ENCODE measurements at places on chromosomes 5 and 9.

- no peak for DNase-seq
These were observed 48.1 kb downstream of the NSUN2 start for GRCh38 chr5:6584727-6585126.

DNA sequence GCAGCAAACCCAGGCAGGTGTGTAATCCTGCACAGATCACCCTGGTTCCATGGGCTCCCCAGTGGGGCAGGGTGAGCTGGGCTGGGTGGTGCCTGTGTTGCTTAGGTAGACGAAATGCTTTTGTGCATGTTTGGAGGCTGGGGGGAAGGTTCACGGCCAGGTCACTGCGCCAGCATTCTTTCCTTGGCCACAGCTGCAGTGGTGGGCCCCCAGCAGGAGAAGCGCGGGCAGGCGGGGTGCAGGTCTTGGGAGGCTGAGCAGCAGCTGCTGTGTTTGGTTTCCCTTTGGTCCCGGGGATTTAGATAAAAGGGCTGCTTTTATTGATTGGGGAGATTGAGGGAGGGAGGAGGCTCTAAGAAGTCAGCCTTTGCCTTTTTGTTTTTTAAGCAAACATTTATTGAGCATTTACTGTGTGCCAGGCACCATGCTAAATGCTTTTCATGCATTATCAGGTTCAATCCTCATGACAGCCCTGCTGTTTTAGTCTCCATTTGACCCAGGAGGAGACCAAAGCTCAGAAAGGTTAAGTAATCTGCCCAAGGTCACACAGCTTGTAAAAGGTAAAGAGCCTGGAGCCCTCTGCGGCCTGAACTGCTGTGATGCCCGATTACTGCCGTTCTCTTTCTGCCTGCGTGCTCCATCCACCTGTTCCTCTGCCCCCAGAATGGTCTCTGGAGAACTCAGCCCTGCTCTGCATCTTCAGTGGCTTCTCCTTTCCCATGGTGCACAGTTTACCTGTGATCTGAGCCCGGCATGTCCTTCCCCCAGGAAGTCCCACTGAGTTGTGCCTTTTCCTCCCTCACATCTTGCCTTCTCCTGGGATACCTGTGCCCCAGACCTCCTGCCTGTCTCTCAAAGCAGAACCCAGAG lies 94.4 kb downstream of the MACROH2A1 start:
- DNase-seq: no peak

DNA sequence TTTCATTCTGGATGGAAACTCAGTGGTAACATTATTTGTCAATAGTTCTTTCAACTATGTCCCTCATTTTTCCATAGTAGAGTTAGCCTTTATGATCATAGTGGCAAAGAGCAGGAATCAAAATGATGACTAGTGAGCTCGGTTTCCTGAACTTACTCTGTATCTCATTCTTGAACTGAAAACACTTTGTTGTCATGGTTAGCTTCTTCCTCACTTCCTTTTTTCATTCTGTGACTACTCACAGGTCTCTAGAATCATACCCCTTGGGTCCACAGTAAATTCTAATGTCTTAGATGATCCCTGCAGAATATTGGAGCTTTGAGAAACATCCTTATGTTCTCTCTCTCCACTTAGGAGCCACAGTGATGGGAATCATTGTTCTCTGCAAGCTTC lies 29.4 kb upstream of the RECK start:
- no peak for DNase-seq

DNA sequence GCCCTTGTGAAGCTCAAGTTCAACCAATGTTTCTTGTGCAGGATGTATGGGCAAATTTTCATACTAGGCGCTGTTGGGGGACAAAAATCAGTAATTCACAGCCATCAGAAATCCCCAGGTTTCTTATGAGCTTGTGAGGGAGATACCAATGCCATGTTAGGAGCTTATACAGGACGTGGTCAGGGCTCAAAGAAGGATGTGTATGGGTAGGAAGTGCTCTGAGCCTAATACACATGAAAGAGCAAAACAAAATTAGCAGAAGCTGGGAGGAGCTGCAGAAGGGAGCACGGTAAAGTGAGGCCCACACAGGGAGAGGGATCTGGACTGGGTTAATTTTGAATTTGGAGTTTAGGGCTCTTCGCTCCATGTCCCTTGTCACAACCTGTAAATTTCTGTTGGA lies 114.6 kb upstream of the MAP3K1 start:
- no peak for DNase-seq

- no peak for DNase-seq
These were observed 24.6 kb downstream of the CSF2 start for GRCh38 chr5:132098151-132098594.

- DNase-seq: no peak
These were observed 178.8 kb downstream of the TRIO start for GRCh38 chr5:14321936-14322335.

- DNase-seq: no peak
These were observed 1405.3 kb upstream of the NUDT12 start for GRCh38 chr5:104967806-104968410.

- DNase-seq: peak; percentile 23
These were observed 15.3 kb downstream of the NR2F1 start for GRCh38 chr5:93598091-93599000.

- DNase-seq: no peak
These were observed 31.2 kb downstream of the NR3C1 start for GRCh38 chr5:143372187-143372829.

DNA sequence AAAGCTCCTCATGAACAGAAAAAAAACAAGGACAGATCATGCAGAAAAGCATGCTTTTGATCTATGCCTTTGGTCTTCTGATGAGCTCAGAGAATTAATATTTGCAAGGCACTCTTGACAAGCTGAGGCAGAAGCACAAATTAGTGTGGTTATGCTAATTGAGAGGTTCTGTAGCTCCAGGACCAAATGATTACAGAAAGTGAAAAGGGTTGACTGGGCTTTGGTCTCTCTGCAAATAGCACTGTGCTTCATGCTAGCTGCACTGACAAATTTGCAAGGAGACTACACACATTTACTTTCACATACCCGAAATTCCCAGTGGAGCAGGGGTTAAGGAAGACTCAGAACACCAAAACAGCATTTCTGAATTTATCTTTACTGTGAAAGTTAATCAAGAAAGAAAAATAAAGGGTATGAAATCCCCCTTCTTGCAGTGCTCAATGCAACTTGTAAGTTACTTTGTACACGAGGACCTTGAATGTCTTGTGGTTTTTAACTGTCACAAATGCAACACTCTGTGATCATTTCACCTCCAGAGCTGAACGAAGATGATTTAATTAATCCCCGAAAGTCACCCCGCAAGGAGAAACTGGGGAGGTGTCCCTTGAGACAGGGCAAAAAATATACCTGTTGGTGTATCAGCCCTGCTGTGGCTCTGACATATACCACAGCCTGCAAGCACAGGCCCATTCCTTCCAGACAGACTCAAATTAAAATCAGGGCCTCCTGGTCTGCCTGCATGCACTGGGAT lies 11.9 kb downstream of the RAPGEF1 start:
- DNase-seq: no peak

- DNase-seq: no peak
These were observed 68.5 kb upstream of the NAA35 start for GRCh38 chr9:85872463-85872862.

DNA sequence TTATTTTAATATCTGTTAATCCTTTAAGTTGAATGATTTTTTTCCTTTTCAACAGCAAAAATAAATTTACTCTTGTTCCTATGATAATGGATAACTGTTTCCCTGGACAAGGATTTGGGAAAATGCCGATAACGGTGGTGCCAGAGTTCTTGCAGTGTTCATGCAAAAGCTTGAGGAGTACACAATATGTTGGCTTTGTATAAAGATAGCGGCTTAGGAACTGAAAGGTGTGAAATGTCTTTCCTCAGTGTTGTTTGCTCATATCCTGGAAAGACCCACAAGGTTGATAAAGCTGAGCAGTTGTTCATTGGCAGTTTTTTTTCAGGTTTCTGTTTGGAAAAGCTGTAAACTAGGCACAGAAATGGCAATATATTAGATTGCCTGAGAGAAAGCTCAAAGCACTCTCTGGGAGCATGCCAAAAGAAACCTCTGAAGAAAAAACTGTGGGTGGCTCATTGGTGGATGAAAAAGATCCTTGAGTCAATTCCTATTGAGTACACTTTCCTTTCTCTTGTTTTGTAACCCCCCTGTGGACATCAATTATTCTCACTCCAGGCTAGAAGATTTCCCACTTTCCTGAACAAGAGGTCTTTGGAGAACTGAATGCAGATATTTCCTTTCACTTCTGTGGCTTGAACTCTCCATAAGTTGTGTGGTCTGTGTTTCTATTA lies 117.2 kb upstream of the RGMB start:
- DNase-seq: no peak

DNA sequence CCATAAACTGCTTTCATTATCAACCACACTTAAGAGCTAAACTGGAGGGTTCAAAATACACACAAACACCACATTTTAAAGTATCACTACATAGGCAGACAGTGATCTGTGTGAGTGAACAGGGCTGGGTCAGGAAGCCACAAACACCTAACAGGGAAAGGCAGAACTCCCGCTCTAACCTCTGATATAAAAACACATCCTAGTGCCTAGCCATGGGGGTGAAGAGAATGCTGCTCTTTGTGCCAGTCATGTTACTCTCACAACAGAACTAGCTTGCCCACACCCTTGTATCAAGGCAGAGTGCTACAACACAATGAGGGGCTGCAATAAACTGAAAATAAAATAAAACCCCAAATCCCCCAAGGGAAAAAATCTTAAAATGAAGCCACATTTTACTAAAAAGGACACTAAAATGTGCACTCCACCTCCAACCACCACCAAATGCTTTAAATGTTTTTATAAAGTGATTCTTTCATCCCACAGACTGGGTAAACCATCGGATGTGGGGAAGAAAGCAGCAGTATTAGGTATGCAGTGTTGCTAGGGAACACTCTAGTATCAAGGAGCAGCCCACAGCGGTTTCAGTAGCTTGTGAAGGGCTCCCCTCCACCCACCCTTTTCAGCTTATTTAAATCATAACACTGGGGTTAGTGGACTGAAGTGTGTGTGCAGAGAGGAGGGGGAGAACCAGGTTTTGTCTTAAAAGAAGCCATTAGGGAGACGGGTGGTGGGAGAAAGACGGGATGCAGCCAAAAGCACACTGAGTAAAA lies 64.5 kb downstream of the TMEM161B start:
- DNase-seq: no peak

DNA sequence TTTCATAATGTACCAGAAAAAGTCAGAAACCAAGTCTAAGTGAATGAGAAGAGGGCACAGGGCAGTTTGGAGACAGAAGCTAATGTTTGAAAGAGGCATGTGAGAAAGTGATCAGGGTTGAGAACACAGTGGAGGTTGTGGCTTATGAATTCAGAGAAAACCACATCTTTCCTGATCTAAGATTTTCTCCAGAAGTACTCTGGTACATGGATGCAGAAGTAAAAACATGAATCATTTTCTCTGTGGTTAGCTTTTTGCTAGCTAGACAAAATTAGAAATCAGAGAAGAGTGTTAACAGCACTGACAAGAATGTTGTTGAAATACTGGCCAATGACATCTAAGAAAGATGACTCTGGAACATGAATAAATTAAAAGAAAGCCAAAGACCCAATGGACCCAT lies 541.1 kb downstream of the DNAH5 start:
- no peak for DNase-seq

- no peak for DNase-seq
These were observed 73.3 kb downstream of the NNT start for GRCh38 chr5:43676083-43676840.

- DNase-seq: no peak
These were observed at the start of gene ADAMTSL2 for GRCh38 chr9:133534346-133535291. TSS of gene ADAMTSL2 (plus strand) at chr9:133534704. CDS start at chr9:133536713, 2,009 bp downstream.

GRCh38 chr9:72978744-72979143 lies 25.9 kb upstream of the ALDH1A1 start:
- DNase-seq: no peak

- no peak for DNase-seq
These were observed 217.1 kb downstream of the PIK3R1 start for GRCh38 chr5:68432682-68433081.

- DNase-seq: peak; percentile 18
These were observed 724 bp downstream of the SGTB start for GRCh38 chr5:65721050-65721719.

DNA sequence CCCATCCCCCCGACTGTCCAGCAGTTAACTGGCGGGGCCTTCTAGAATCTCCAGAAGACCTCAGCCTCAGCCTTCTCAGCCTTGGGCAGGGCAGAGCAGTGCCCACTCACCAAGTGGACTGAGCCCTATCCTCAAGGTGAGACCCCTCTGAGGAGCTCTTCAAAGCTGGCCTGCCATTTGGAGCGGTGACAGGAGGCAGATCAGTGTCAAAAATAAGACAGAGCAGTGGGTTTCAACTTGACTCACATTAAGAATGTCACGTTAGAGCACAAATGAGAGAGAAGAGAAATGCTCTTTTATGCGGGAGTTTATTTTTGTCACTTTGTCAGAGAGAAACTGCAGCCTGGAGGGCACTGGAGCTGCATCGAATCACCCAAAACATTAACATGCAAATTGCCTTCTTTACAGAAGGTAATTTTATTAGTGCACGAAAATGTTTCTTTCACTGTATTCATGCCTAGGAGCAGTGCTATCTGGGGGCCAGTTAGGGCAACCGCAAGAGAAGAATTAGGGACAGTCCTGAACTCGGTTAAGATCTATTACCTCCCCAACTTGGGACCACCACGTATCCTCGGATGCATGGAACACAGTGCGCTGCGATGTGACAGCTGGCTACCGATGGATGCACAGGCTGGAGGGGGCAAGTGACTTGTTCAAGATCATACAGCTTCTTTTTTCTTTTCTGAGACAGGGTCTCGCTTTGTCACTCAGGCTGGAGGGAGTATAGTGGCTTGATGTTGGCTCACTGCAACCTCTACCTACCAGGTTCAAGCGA lies 188.5 kb downstream of the DAB2IP start:
- DNase-seq: no peak

DNA sequence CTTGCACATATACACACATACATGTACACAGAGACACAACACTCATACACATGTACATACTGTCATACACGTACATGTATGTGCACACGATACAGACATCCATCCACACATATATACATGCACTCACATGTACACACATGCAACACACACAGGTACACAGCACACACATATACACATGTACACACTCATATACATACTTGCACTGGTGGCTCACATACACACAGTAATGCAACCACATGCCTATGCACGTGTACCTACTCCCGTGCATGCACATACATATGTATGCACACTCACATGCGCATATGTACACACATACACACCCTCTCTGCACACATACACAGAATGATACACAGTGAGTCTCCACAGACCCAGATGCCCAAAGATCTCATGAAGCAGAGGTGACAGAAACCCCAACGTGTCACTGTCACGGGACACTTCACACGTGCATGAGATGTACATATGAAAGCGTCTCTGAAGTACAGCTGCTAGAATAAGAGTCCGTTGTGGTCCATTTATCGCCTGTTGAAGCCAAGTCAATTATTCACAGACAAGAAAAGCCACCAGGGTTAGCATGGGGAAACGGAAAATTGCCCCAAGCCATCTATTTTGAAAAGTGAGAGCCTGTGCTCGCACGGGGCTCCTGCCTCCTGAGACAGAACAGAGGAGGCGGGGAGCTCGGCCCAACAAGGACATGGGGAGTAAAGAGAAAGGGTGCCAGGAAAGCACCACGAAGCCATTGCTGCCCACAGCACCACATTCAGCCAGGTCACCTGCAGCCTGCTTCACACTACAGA lies 24.9 kb downstream of the LPCAT1 start:
- DNase-seq: no peak
